ENCODE measurements at places on chromosomes 7 and 10. TPM values are rescaled to one million over a fixed set of nuclear protein-coding genes. Genes with fewer than 3 reads are reported as not detected.
A peak's percentile ranks its signal among the peaks of the same experiment; 100 is the strongest.

DNA sequence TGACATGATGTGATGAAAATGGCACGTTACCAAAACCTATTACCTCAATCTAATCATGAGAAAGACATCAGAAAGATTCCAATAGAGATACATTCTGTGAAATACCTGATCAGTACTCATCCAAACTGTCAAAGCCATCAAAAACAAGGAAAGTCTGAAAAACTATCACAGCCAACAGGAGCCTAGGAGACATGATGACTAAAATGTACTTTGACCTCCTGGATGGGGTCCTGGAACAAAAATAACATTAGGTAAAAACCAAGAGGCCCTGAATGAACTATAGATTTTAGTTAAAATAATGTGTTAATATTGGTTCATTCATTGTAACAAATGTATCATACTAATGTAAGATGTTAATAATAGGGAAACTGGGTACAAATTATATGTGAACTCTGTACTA, 113.9 kb upstream of the LRGUK start:
- no peak overlapping the region for H3K27ac ChIP-seq
- DNase-seq: no peak
- no peaks in the 10 kb centered on the region for H3K27me3 ChIP-seq
- H3K36me3 ChIP-seq: no peaks in the 10 kb centered on the region

- no peaks in the 10 kb centered on the region for H3K36me3 ChIP-seq
- no peaks in the 10 kb centered on the region for H3K4me1 ChIP-seq
- H3K27ac ChIP-seq: no peak overlapping the region
- H3K4me3 ChIP-seq: no peak overlapping the region
- no peak for DNase-seq
- H3K27me3 ChIP-seq: no peaks in the 10 kb centered on the region
Observed at GRCh38 chr7:108156897-108157605, 26.9 kb upstream of the LAMB4 start.

DNA sequence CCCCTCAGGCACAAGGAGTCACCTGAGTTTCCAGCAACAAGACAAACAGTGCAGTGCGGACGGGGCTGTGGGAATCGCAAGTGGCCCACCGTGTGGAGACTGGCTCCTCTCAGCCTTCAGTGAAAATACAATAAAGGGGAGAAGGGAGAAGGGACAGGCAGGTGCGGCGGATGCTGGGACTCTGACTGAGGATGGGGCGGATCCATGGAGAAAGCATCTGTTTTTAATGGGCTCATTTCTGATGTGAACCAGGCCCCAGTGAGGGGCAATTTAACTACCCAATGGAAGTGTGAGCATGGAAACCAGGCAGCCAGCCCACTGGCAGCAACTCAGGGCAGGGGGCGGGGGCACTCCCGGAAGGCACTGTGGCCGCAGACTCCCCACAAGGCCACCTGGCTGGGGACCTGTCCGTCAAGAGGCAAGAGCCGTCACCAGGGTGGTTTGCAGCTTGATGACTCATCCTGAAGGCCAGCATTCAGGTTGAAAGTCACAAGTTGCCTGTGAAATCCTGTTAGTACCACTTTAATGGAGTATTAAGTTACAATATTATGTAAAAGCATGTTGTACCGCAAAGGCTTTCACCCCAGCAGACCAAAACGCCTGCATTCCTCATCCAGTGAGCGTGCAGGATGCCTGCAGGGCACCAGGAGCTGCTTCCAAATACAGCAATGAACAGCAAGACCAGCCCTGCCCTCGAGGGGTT, 476.4 kb downstream of the PTPRN2 start:
- H3K27ac ChIP-seq: no peak overlapping the region
- H3K4me3 ChIP-seq: no peak overlapping the region
- no peaks in the 10 kb centered on the region for H3K36me3 ChIP-seq

DNA sequence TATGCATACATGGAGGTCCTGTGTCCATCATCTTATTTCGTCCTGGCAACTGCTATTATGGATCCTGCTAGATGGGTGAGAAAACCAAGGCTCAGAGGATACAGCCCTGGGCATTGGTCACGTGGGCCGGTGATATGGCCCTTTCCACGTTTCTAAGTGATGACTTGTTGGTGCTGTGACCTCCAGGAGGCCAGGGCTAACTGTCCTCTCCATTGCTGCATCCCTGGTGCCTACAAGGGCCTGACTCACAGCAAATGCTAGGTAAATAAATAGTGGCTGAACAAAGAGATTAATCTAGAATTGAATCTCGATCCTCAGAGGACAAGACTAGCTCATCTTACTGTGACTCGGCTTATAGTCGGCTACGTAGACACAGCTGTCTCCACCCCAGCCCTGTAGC, 78.6 kb downstream of the FAM53B start:
- H3K4me3 ChIP-seq: no peak overlapping the region
- H3K36me3 ChIP-seq: no peaks in the 10 kb centered on the region
- no peak for DNase-seq
- no peaks in the 10 kb centered on the region for H3K4me1 ChIP-seq
- no peaks in the 10 kb centered on the region for H3K27me3 ChIP-seq
- H3K27ac ChIP-seq: no peak overlapping the region

DNA sequence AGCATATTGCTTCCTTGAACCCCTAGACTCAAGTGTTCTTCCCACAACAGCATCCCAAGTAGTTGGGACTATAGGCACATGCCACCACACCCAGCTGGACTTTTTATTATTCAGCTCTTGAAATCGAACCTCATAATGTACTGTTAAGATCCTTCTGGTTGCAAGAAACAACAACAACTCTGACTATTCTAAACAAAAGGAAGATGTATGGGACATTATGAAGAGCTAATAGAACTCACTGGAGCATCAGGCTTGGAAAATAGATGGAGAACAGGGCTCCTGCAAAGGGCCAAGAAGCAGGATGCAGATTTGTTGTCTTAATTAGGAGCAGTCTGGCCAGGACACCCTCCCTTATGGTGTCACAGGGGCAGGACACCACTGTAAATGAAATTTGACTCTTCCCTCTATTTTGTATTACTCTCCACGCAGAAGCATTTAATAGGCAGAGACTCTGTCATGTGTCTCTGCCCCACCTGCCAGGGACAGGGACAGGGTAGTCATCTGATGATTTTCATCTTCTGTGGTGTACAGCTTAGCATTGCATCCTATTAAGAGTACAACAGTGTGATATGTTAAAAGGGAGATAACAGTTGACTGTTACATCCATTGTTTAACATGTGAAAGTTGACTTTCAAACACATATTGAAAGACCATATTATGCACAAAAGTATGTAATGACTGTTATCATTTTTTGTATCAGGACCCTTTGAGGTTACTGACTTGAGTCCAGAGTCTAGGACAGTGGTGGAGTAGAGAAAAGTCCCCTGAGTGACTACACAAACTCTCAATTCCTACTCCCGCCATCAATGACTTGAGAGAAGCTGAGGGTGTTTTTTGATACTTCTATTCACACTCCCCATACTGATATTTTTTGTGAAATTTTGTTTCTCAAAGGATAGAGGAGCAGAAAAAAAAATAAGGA, 157.3 kb downstream of the LRRC4 start:
- H3K36me3 ChIP-seq: no peaks in the 10 kb centered on the region
- H3K4me3 ChIP-seq: no peak overlapping the region
- no peaks in the 10 kb centered on the region for H3K27me3 ChIP-seq
- peaks cover 10% of the 10 kb centered on the region for H3K4me1 ChIP-seq
- DNase-seq: no peak
- no peak overlapping the region for H3K27ac ChIP-seq

DNA sequence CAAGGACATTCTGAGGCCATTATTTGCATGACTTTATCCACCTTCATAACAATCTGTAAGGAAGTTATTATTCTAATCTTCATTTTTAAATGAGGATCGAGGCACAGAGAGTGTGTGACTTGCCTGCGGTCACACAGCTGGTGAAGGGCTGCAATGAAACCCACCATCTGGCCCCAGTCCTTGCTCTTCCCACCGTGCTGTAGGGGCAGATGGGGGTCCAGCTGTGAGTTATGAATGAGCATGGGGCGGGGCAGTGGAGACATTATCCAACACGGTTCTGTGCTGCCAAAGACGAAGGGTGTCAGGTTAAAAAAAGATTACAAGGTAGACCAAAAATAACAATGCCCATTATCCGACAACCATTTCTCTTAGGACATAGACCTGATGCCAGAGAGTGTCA, 417.5 kb upstream of the MGMT start:
- no peaks in the 10 kb centered on the region for H3K36me3 ChIP-seq
- no peaks in the 10 kb centered on the region for H3K27me3 ChIP-seq
- no peaks in the 10 kb centered on the region for H3K4me1 ChIP-seq
- DNase-seq: no peak

DNA sequence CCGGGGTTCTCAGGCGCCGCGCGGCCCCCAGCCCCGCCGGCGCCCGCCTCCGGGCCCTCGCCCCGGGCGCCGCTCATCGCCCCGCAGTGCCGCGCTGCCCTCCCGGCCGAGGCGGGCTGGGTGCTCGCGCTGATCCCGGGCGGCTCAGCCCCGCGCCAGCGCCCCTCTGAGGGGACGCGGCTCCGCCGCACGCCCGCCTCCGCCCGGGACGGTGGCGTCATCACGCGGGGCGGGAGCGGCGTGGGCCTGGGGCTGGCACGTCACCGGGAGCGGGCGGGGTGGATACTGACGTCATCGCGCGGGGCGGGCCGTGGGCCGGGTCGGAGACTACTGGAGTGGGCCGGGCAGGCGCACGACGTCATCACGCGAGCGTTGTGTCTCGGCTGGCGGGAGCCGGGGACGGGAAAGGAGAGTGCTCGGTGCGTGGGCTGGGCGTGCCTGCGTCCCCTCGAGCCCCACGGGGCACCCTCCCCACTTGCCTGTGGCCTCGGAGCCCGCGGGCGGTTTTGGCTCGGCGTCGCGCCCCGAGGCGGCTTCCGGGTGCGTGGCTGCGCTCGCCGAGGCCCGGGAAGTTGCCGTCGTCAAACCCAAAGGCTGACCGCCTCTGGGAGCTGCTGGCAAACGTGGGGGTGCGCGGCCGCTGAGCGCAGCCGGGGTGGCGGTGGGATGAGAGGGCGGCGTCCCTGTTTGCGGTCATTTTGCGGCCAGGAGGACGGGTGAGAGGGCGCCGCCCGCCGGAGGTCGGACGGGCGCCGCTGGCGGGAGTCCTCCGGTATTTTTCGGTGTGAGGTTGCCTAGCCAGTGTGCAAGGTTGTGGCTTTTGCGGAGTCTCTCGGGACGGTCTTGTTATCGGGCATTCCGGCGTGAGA, at the start of gene ESYT2:
Gene ESYT2 (minus strand): TSS at position 168 of the 869 bp plus-strand sequence. CDS start 91 bp downstream, at position 77.
- no peaks in the 10 kb centered on the region for H3K36me3 ChIP-seq
- peaks cover 12% of the 10 kb centered on the region for H3K4me1 ChIP-seq

- H3K27ac ChIP-seq: no peak overlapping the region
- no peaks in the 10 kb centered on the region for H3K36me3 ChIP-seq
- H3K4me3 ChIP-seq: no peak overlapping the region
Observed at GRCh38 chr7:82056282-82056681, 286.4 kb upstream of the HGF start.

DNA sequence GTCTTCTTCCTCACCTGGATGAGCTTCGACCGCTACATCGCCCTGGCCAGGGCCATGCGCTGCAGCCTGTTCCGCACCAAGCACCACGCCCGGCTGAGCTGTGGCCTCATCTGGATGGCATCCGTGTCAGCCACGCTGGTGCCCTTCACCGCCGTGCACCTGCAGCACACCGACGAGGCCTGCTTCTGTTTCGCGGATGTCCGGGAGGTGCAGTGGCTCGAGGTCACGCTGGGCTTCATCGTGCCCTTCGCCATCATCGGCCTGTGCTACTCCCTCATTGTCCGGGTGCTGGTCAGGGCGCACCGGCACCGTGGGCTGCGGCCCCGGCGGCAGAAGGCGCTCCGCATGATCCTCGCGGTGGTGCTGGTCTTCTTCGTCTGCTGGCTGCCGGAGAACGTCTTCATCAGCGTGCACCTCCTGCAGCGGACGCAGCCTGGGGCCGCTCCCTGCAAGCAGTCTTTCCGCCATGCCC, 4.3 kb downstream of the GPER1 start:
- no peak overlapping the region for H3K4me3 ChIP-seq
- H3K4me1 ChIP-seq: peaks cover 38% of the 10 kb centered on the region
- no peaks in the 10 kb centered on the region for H3K36me3 ChIP-seq
- H3K27ac ChIP-seq: no peak overlapping the region

DNA sequence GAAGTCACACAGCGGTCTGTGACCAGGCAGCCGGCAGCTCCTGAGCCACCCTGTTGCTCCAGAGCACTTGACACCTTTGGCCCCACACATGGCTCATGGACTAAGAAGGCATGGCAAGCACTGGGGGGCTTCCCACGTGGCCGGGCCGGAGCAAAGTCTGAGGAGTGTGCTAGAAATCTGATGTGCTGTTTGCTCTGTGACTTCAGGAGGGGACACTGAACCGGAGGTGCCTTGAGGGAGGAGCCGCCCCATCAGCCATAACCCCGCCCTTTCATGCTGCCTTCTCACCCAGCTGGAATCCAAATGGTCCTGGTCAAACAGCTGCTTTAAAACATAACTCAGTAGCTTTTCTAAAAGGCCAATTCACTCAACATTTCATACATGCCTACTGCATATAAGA, 33.5 kb downstream of the PROSER2 start:
- H3K27me3 ChIP-seq: no peaks in the 10 kb centered on the region
- H3K4me1 ChIP-seq: no peaks in the 10 kb centered on the region
- H3K4me3 ChIP-seq: no peak overlapping the region
- H3K36me3 ChIP-seq: peaks cover 3% of the 10 kb centered on the region
- no peak for DNase-seq

DNA sequence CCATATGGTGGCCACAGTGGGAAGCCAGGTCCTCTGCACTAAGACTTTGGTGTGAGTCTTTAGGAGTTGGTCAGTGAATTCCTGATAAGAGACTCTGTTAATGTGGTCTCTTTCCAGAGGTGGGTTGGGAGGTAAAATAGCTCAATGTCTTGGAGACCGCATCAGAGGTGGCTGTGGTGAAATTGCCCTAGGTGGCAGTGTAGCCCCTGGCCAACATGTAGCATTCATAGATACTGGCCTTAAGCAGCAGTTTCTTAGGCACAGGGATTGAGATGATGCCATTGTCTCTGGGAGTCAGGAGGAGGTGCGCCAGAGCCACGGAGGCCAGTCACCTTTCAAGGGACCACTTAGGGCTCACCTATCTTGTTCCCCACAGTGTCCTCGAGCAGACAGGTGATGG, 202.8 kb downstream of the CREB5 start:
- H3K27me3 ChIP-seq: no peaks in the 10 kb centered on the region
- H3K4me1 ChIP-seq: no peaks in the 10 kb centered on the region
- no peak for DNase-seq
- no peak overlapping the region for H3K4me3 ChIP-seq
- no peak overlapping the region for H3K27ac ChIP-seq

GRCh38 chr10:43308986-43309385, 42.1 kb upstream of the RASGEF1A start:
- no peaks in the 10 kb centered on the region for H3K4me1 ChIP-seq
- peaks cover 14% of the 10 kb centered on the region for H3K27me3 ChIP-seq
- H3K36me3 ChIP-seq: no peaks in the 10 kb centered on the region

- H3K4me3 ChIP-seq: no peak overlapping the region
- peaks cover 10% of the 10 kb centered on the region for H3K4me1 ChIP-seq
- DNase-seq: no peak
- H3K27me3 ChIP-seq: peaks cover 23% of the 10 kb centered on the region
Observed at GRCh38 chr10:75430000-75430763, 1.2 kb upstream of the LRMDA start.

- H3K27ac ChIP-seq: peak overlapping the region; percentile 32
- peaks cover 13% of the 10 kb centered on the region for H3K4me1 ChIP-seq
- peaks cover 7% of the 10 kb centered on the region for H3K36me3 ChIP-seq
- DNase-seq: peak; percentile 60
- H3K4me3 ChIP-seq: no peak overlapping the region
Observed at GRCh38 chr10:119113751-119114732, 10.1 kb downstream of the DENND10 start.

- no peak overlapping the region for H3K27ac ChIP-seq
- H3K4me1 ChIP-seq: peaks cover 13% of the 10 kb centered on the region
- peak; percentile 28 for DNase-seq
- no peak overlapping the region for H3K4me3 ChIP-seq
- no peaks in the 10 kb centered on the region for H3K27me3 ChIP-seq
Observed at GRCh38 chr7:131602304-131602993, 46.0 kb upstream of the PODXL start.

NRP1 gene
- total RNA-seq: 73.5 TPM

DIP2C gene
- total RNA-seq: 30.1 TPM
